ENCODE measurements at places on chromosomes 1 and 21.
A peak's percentile ranks its signal among the peaks of the same experiment; 100 is the strongest.

GRCh38 chr1:228091084-228091483 lies 8.6 kb downstream of the ARF1 start:
- no peak for DNase-seq

GRCh38 chr21:32411350-32412161 lies 950 bp upstream of the EVA1C start:
- DNase-seq: peak; percentile 49

DNA sequence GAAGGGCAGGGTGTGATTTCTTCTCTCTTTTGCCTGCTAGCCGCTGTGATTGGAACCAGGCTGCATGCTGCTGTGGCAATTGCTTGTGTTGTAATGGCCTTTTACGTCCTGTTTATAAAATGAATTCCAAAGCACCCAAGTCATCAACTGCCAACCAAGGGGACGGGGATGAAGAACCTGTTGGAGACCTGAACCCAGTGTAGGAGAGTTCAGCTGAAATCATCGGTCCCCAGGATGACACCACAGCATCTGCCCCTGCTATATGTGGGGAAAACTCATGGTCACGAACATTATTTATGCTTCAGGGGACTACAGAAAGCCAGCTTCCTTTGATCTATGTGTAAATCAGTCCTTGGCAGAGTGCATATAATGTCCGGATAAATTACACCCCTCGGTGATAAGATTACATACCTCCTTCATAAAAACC lies 3.8 kb downstream of the TMEM167B start:
- DNase-seq: no peak

DNA sequence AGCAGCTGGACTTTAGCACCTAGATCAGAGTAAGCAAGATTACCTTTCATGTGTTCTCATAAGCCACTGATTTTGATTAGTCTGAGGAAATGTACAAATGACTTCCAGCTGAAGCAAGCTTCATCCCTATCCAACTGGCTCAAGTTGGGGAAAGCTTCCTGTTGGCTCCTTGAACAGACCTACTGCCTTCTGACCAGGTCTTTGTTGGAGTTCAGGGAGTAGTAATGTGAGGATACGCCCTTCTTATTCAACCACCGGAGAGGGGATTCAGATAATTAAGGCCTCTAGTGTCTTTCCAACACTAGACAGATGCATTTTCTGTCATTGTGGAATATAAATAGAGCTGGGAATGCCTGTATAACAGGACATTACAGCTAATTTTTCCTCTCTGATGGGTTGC lies 268.9 kb downstream of the TGFB2 start:
- DNase-seq: no peak

DNA sequence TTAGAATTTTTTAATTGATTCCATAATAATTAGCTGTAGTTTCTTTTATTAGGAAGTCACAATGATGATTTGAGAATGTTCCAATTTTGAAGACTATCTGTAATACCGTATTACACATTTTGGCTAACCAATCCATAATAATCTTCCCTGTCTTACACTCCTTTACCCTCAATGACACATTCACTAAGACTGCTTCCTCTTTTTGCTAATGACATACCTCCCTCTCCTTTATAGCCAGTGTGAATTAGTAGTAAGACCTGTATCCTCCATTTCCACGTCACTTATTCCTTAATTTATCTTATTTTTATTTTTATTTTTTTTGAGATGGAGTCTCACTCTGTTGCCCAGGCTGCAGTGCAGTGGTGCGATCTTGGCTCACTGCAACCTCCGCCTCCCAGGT lies 10.1 kb downstream of the KDM1A start:
- DNase-seq: no peak

GRCh38 chr1:6688757-6689156 lies 12.9 kb downstream of the DNAJC11 start:
- DNase-seq: no peak

- no peak for DNase-seq
Observed at GRCh38 chr1:201259476-201260235, 23.6 kb upstream of the PKP1 start.

- no peak for DNase-seq
Observed at GRCh38 chr1:156379420-156380165, 10.6 kb downstream of the RHBG start.

DNA sequence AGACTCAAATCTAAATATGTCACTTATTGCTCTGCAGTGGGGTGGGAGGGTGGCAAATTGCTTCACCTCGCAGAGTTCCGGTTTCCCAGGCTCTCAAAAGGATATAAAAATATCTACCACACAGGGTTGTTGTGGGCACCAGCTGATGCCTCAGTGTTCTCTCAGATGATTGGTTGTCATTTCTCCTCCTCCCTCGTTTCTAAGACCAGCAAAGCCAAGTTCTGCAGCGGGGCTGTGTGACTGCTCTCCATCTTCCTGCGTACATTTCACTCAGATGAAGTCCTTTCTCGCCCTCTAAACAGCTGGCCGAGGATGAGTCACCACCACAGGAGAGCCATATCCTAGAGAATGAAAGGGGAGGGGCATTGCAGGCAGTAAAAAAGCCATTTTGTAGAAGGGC lies 35.0 kb upstream of the VWA5B1 start:
- no peak for DNase-seq

DNA sequence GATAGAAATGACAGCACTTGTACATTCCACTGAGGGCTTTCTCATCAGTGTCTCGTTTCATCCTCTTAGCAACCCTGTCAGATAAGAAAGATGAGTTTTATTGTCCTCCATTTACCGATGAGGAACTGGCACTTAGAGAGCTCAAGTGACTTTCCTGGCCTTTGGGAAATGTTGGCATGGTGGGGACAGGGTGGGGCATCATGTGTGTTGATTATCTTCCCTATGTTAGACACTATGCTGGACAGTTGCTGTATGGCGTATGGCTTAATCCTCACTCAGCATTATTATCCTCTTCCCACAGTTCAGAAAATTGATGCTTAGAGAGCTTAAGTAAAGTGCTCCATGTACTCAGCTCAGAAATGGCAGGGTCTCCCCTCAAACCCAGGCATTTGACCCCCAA lies 163.2 kb downstream of the CAMTA1 start:
- DNase-seq: no peak

DNA sequence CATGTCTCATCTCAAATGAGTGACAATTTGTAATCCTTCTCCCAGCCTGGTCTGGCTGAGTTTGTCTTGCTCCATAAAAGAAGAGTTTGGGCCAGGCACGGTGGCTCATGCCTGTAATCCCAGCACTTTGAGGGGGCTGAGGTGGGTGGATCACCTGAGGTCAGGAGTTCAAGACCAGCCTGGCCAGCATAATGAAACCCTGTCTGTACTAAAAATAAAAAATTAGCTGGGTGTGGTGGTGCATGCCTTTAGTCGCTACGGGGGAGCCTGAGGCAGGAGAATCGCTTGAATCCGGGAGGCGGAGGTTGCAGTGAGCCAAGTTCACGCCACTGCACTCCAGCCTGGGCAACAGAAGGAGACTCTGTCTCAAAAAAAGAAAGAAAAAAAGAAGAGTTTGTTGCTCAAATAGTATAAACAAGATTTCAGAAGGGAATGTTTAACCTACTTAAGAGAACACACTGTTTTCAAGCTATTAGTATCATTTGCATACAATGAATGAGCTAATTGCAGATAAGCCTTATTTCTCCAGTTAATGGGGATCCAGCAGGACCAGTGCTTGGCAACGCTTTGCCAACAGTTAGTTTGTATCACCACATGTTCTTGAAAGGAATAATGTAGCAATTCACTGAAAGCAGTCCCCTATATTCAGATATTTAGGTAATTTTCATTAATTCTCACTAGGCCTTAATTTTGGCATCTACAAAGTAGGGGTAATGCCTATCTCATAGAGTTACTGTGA lies 15.9 kb downstream of the KLHDC7A start:
- no peak for DNase-seq

DNA sequence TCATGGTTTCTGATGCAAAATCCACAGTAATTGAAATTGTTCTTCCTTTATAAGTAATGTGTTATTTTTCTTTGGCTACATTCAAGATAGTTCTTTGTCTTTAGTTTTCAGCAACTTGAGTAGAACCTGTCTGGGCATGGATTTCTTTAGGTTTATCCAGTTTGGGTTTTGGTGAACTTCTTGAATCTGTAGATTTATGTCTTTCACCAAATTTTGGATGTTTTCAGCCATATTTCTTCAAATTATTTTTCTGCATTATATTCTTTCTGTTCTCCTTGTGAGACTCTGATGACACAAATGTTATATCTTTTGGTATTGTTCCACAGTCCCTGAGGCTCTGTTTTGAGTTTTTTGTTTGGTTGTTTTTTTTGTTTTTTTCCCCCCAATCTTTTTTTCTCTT lies 69.4 kb downstream of the TDRD5 start:
- DNase-seq: no peak

DNA sequence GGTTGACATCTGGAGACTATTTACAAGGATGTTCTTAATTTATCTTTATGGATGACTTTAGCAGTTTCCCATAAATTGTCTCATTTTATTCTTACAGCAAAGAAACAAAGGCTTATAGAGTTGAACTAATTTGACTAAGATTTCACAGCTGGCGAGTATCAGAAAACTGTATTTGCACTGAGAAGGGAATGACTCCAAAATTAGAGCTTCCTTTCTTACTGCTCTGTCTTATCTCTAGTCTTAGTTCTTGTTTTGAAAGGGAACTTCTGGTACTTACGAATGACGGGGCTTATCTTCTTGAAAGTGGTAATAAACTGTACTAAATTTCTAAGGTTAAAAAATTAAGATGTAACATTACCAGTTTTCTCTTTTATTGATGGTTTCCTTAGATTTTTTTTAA lies 13.6 kb downstream of the CNST start:
- DNase-seq: no peak

DNA sequence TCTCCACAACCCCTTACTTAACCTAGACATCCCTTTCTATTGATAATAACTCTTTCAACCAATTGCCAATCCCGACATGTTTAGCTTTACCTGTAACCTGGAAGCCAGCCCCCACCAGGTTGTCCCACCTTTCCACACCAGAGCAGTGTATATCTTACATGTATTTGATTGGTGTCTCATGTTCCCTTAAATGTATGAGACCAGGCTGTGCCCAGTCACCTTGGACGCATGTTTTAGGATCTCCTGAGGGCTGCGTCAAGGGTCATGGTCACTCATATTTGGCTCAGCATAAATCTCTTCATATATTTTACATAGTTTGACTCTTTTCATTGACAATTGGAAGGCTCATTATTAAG lies 5.3 kb upstream of the SLC19A1 start:
- no peak for DNase-seq

GRCh38 chr21:16633831-16634459 lies 878.9 kb upstream of the CXADR start:
- no peak for DNase-seq

DNA sequence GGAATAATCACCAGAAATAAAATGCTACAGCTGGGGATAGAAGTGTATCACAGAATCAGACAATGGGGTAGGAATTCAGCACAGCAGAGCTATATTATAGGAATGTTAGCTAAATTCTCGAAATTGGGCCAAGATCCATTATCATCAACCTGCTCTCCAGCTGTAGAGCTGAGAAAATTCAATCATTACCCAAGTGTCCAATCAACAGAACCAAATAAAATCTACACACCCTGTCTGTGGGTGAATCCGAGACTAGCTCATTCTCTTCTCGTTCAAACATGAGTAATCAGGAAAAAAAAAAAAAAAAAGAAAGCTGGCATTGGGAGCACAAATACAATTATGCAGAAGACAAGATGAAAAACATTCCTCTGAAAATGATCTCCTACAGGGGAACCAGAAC lies 119.2 kb downstream of the CDC7 start:
- no peak for DNase-seq

DNA sequence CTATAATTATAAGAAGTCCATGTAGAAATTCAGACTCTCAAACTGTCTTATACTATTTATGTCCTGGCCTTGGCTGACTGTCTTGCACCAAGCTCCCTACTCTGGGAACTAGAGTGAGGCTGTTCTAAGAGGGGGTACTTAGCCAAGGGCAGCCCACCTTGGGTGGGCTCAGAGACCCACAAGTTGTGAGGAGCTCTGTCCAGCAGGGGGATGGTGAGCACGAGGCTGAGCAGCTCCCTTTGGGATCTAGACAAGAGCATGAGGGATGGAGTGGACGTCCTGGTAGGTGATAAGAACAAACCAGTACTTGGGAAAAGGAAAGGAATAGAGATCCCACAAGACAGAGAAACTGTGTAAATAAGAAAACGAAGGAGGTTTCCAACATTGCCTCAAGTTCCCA lies 127.1 kb upstream of the SLC44A3 start:
- no peak for DNase-seq

- DNase-seq: no peak
Observed at GRCh38 chr1:47838562-47839432, 158.4 kb downstream of the TRABD2B start.

GRCh38 chr1:164784960-164785359 lies 226.0 kb downstream of the PBX1 start:
- DNase-seq: no peak

DNA sequence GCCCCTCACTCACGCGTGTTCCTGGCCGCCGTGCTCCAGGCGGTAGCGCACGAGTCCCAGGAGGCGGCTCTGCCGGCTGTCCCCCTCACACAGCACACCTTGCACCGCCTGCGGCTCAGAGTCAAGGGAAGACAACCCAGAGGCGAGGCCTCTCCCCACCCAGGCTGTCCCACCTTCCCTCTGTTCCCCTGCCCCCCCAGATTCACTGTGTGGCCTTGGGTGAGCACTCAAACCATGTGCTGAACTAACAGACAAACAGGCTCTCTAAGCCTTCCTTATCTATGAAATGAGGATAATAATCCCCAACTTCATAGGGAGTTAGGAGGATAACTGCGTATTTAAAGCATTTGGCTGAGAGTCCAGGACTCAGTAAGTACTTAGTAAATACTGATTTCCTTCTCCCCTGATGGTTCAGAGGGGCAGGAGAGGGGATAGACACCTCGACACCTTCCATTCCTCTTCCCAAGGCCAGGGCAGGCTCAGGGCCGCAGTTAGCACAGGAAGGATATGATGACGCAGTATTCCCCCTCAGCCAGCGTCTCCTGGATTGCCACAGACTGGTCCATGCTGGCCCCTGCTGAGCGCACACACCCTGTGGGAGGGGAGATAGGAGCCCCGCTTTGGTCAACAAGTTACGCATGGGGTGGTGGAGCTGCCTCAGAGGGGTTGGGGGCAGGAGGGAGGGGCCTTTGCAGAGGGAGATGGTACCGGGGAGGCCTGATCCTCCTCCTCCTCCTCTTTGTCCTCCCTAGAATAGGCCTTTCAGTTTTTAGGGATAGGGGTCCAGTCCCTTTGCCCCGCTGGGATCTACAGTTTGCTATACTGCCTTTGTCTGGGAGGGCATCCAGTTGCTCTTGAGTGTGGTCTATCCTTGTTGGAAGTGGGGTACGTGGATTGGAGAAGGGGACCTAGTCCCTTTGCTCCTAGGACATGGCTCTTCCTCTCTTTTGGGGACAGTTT lies 830 bp downstream of the INPP5B start:
- DNase-seq: no peak
